Endothelial cell of coronary artery (primary cell): ENCODE measurements at places on chromosomes 3 and 15. TPM values are rescaled to one million over a fixed set of nuclear protein-coding genes. Genes with fewer than 3 reads are reported as not detected.

The ABI3BP gene
- total RNA-seq, result 9.2 and 17.2 TPM in 2 replicates

The IMPG2 gene
- 0.47 and 0.54 TPM in 2 replicates for total RNA-seq

The IREB2 gene
- total RNA-seq, result 29.9 and 39.0 TPM in 2 replicates

The TBC1D23 gene
- 32.9 and 43.9 TPM in 2 replicates for total RNA-seq

The DENND6A gene
- 15.5 and 16.0 TPM in 2 replicates for total RNA-seq

The CCRL2 gene
- total RNA-seq, result 4.7 and 4.9 TPM in 2 replicates

The CIDEC gene
- total RNA-seq, result 0.09 TPM in 1 of 2 replicates, not detected in the other

The C15orf39 gene
- total RNA-seq, result 5.0 TPM in 2 replicates

The SPTBN5 gene
- 6.3 and 10.5 TPM in 2 replicates for total RNA-seq
